Esophagus squamous epithelium (tissue), 5 donors: ENCODE measurements at places on chromosomes 5 and 9.

DNA sequence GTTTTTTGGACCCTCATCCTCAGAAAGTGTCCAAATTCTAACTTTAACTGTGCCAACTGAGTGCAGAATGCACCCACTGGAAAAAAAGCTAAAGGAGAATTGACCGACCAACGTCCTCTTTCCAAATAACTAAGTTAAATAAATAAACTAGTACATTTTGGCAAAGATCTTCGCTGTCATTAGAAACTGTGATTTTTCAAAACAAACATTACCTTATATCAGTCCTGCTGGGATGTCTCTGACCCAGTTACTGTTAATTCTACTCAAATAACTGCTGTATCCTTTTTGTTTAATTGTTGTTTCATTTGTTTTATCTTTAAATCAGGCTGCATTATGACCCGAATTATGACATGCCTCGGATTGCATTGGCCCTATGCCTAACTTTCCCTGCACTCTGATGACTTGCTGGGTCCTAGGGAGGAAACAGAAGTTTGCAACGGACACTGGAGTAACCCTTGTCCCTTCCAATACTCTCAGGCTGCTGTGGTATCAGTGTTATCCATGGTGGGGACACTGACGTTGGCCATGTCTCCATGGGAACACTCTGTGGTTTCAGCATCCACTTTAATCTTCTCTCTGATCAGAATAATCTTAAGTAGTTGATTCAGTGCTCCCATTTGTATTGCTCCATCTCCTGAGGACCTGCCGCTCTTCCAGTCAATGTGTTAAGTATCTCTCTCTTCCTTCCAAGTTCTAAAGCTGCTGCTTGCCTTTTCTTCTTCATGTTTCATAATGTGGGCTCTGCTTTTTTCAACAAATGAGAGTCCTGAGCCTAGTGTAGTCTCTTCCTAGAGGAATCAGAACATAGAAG lies 11.1 kb upstream of the IFNA5 start:
- DNase-seq = no peak

DNA sequence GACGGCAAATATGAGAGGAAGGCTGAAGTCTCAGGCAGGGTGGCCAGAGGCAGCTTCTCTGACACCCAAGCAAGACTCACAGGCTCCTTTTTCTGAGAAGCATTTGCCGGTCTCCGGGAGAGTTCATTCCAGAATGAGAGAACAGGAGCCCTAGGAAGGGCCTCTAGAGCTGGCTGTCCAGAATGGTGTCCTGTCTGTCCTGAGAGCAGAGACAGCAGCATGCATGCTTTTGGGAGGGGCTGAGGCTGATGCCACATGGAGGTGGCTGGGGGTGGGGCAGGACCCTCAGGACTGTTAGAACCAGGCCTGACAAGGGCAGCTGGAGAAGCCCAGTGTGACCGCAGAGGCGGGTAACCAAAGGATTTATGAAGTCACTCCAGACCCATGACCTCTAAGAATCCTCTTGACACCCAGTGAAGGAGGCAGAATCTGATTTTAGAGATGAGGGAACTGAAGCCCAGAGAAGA lies 60.0 kb downstream of the SHB start:
- DNase-seq = no peak

DNA sequence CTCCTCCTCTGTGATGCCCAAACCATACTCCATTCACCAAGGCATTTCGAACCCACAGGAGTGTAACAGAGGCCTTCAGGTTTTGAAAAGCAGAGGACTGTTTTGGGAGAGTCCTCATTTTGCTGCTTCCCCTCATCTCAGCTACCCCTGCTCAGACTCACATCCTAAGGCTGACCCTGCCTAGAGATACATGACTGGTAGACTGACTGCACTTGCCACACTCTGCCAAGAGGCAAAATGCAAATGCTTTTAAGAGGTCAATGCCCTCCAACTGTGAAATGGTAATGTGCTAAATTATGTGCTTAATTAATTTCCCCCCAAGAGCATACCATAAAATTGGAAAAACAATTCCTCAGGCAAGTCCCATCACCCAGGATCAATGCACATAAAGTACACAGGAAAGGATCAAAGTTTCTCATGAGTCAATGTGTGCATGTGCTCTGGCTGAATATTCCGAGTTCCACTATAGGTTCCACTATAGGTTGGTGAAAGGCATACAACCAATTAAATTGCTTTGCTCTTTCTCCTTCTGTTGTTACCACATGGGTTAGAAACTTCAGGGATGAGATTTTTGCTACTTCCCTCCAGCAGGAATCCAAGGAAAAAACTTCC lies 87.0 kb downstream of the RGS7BP start:
- DNase-seq = no peak

GRCh38 chr5:69268899-69269298 lies 34.2 kb downstream of the CDK7 start:
- no peak for DNase-seq

DNA sequence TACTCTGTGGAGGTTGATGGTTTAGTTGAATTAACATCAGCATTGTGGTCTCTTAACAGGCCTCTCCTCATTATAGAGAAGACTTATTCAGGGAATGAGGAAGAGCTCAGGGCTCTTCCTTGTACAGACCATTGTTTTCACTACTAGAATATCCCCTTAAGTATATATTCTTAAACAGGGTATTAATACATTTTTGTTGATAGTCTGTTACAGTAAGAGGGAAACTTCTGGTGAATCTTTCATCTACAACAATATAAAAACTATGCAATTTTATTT lies 330.7 kb downstream of the ADGRV1 start:
- DNase-seq = no peak

GRCh38 chr5:155010881-155011280 lies 2.7 kb upstream of the KIF4B start:
- no peak for DNase-seq

- DNase-seq = no peak
Measured at GRCh38 chr9:110486218-110486617, 93.3 kb downstream of the SVEP1 start.

DNA sequence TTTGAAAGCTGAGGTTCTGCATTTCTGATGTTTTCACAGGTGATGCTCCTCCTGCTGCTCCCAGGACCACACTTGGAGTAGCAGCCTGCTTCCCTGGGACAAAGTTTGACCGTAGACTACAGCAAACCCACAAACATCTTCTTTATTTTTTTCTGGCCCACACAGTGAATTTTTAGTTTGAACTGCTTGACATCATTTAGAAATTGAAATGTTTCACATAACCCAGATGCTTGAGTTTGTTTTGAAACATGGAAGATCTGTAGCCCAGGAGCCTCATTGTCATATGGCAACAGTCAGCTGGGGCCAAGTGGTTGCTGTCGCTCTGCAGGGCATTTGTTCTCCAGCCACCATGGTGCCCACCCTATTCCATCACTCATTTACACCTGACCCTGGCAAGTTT lies 8.4 kb downstream of the SH3TC2 start:
- no peak for DNase-seq

DNA sequence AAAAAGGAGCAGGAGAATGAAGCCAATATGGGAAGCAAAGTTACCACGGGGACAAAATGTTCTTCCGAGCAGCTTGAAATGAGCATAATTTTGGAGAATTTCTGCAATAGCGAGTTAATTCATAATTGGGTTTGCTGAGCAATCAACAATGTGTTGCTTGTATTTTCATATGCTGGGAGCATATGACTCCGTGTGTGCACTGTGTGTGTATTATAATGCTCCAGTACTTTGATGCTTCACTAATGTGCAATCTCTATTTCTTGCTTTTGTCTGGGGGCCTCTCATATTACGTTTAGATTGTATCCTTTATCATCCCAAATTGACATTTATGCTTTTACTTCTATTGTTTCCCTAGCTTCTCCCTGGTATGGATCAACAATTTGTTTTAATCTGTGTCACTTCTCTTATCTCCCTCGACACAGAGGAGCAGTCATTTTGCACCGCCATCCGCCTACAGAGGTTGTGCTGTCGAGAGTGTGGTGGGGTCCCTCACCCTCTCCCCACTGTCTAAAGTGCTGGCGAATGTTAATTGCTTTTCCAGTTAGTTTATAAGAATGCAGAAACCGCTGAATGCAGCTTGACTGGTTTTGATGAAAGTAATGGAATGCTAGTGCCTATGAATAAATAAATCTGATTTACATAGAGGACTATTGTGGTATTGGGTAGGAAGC lies 372.5 kb upstream of the WWC1 start:
- DNase-seq = no peak

DNA sequence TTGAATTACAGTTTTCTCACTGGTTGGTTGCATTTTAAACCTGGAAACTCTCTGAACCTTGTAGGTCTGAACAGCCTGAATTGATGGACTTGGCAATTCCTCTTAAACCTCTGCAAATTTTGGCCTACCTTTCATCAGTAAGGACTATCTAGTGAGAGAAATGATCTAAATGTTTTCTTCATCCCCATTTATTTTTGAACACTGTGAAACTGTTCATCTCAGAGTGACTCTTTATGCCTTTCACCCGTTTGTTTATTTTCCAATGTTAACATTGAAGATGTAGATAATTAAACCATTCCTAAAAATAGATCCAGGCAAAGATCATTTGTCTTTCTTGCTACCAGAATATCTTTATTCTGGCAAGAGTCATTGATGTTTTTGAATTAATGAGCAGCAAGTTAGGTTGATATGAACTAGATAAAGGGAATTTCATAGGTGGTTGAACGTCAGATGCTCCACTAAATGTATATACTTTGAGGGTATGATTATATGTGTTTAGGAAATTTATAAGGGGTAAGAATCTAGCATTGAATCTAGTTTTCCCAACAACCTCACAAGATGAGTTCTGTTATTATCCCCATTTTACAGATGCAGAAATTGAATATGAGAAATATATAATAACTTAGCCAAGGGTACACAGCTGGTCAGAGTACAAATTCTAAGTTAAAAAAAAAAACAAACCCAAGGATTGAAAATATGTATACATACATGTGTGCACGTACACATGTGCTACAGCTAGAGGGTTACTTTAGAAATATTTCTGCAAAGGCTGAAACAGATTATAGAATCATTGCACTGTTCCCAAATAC lies 3.4 kb downstream of the CPEB4 start:
- no peak for DNase-seq

GRCh38 chr9:134768709-134769351 lies 111.8 kb upstream of the FCN2 start:
- no peak for DNase-seq

DNA sequence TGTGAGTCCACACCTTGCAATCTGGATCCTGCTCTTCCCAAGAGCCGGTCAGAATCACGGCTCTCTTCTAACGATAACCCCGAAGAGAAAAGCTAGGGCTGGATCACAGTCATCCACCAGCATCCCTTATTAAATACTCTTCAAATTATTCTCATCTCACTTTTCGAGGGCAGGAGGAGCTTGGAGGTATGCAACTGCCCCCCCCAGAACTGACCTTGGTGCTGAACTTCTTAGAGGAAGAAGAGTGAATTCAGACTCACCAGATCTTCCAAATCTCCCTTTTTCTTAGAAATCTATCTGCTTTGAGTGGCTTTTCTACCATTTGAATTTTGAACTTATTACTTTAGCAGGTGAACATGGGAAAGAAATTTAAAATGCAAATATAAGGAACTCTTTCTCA lies 75.7 kb downstream of the MED10 start:
- DNase-seq = no peak

- no peak for DNase-seq
Measured at GRCh38 chr5:144448457-144448856, 277.8 kb downstream of the KCTD16 start.
